ENCODE measurements at places on chromosomes 11 and 22.

- DNase-seq: no peak
Measured at GRCh38 chr11:117876341-117877119, at the start of gene FXYD6. Gene FXYD6, minus strand, starts transcription at chr11:117876658. Its CDS starts 33,882 bp downstream, at chr11:117842776.

DNA sequence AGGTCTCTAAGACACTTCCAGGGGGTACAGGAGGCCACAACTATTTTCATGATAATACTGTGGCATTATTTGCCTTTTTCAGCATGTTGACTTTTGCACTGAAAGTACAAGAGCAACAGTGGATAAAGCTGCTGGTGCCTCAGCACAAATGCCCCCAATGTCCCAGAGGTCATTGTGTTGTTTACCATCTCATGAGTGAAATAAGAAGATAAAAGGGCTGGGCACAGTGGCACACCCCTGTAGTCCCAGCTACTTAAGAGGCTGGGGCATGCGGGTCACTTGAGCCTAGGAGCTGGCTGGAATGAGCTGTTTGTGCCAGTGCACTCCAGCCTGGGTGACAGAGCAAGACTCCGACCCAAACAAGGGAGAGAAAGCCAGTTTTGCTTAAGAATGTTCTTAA, 72.6 kb upstream of the RAB1B start:
- no peak for DNase-seq

DNA sequence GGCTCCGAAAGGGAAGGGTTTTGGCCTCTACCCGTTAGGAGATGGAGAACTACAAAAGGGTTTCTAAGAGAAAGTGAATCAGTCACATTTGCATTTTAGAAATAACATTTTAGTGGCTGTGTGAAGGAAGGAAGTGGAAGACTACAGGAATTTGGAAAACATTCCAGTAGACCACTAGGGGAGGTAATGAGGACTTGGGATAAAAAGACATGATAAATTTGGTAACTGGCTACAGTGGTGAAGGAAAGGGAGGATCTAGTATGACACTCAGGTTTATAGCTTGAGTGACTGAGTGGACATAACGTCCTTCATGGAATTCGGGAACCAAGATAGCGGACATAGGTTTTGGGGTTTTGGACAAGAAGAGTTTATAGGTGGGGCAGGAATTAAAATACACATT, 7.0 kb upstream of the RRM1 start:
- DNase-seq: no peak

- DNase-seq: no peak
Measured at GRCh38 chr11:102467080-102467708, 14.6 kb upstream of the TMEM123 start.

DNA sequence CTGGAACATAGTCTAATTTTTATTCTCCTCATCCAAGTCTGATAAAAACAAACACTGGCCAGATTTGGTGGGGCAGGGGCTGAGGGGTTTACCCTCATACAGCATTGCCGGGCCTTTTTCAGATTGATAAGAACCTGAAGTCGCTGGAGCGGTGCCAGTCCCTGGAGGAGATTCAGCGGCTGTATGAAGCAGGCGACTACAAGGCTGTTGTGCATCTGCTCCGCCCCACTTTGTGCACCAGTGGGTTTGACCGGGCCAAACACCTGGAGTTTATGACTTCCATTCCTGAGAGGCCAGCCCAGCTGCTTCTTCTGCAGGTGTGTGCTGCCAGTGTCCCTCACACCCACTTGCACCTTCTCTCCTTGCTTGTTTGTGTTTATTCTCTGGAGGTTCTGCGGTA, 55.8 kb downstream of the CABIN1 start:
- DNase-seq: no peak

- DNase-seq: no peak
Measured at GRCh38 chr11:12075822-12076821, 34.3 kb upstream of the MICAL2 start.

GRCh38 chr22:41290262-41291221, 4.6 kb upstream of the RANGAP1 start:
- DNase-seq: no peak

DNA sequence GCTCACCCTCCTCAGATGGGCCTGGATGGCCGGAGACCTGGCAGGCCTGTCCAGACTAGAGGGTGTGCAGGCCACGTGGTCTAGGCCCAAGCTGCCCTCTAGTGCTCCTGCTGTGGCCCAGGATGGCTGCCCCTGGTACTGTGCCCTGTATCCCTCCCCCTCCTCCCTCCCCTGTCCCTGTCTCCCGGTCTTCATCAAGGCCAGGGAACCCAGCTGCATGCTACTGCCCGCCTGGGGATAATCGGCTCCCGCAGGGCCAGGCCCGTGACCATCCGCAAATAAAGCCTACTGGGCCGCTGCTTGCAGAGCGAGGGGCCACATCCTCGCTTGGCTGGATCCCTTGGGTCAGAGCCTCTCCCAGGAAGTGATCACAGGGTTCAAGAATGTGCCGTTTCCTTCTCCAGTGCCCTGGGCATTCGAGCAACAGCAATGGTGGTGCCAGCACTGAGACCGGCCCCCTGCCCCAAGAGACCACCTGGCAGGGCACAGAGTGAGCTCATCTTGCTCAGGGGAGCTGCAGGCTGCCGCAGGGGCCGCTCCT, 51.1 kb downstream of the WNT7B start:
- DNase-seq: no peak

- no peak for DNase-seq
Measured at GRCh38 chr22:19036523-19037273, 85.5 kb downstream of the DGCR2 start.

- DNase-seq: no peak
Measured at GRCh38 chr11:70506658-70506970, 108.3 kb downstream of the CTTN start.

DNA sequence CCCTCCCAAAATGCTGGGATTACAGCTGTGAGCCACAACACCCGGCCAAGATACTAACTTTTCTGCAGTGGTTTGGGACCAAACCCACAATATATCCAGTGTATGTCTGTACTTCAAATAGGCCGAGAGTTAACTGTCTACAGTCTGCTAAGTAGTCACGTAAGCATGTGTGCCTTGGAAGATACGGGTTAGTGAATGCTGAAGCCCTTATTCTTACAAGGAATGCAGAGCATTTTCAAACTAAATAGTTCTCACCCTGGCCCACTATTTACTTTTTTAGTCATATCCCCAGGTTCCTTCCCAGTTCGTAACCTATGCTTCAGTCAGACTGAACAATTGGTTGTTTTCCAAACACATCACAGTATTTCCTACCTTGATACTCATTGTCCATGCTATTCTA, 176.0 kb downstream of the WNT11 start:
- DNase-seq: no peak

GRCh38 chr22:46139895-46140350, 10.4 kb upstream of the PPARA start:
- DNase-seq: no peak

- DNase-seq: no peak
Measured at GRCh38 chr11:66981976-66982578, 7.0 kb downstream of the C11orf86 start.

- DNase-seq: no peak
Measured at GRCh38 chr11:353179-353873, 16.0 kb upstream of the B4GALNT4 start.

DNA sequence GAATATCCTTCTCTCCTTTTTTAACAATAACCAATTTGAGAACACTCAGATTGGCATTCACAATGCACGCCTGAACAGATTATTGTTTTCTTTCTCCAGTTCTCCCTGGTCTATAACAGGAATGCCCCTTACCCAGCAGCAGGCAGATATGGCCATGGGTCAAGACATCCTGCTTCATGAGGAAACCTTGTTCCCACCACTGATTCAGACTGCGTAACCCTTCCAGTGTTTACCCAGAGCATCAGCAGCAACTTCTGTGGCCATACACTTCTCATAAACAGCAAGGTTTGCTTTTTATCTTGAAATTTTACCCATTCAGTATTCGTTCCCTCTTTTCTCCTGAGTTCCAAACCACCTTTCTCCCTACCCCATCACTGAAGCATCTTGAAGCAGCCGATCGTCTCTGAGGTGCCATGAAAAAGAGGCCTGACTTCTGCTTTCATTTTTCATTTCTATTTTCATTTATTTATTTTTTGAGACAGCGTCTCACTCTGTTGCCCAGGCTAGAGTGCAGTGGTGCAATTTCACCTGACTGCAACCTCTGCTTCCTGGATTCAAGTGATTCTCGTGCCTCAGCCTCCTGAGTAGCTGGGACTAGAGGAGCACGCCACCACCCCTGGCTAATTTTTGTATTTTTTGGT, 9.6 kb downstream of the PTS start:
- no peak for DNase-seq

All from activated naive CD4-positive, alpha-beta T cell (primary cell).